Sigmoid colon (tissue), 7 donors: ENCODE measurements at places on chromosomes 12 and 14. TPM values are rescaled to one million over a fixed set of nuclear protein-coding genes. Genes with fewer than 3 reads are reported as not detected.

DNA sequence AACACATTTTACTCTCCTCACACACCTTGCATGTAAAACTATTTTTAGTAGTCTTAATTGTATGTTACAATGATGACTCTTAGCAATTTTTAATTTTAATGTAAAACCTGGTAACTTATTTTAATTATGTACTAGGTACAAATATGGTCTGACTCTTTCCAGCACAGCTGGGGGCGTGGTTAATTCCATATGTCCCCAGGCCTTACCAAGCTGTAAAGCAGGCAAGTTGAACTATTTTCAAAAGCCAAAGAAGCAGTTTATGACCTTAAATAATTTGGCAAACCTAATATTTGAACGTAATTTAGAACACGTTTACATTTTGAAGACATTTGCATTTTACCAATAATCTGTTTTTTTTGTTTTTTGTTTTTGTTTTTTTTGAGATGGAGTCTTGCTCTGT is 9.3 kb upstream of the ACOT6 start:
- H3K27ac ChIP-seq, result no peak overlapping the region
- DNase-seq, result no peak
- H3K4me3 ChIP-seq, result no peak overlapping the region
- H3K36me3 ChIP-seq, result no peaks in the 10 kb centered on the region
- H3K4me1 ChIP-seq, result no peaks in the 10 kb centered on the region
- no peaks in the 10 kb centered on the region for H3K27me3 ChIP-seq

DNA sequence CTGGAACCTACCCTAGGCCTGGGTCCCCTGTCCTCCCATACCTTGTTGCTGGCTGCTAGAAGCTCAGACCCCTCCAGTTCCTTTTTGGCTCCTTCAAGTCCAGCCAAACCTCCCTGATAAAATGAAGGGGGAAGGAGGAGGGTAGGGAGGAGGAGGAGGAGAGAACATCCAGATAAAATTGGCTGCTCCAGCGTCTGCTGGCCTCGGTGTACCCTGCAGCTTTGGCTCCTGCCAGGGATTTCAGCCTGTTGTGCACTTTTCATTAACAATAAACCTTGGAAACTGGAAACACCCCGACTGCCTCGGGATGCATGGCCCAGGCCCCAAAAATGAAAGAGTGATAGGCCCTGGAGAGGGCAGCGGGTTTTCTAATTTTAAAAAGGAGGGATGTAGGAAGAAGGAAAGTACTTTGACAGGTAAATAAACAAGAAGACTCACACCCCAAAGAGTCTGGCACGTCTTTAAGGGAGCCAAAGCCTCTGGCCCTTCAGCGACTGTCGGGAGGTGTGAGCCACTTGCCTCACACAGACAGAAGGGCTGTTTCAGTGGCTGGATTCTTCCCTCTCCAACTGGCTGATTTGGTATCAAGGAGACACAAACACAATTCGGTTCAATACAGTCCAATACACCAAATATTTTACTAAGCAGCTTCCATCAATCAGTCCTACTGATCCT is 49.8 kb downstream of the NUAK1 start:
- no peaks in the 10 kb centered on the region for H3K36me3 ChIP-seq
- H3K4me1 ChIP-seq, result no peaks in the 10 kb centered on the region
- H3K27me3 ChIP-seq, result no peaks in the 10 kb centered on the region
- DNase-seq, result no peak
- H3K27ac ChIP-seq, result peak overlapping the region; percentile 82

Gene GPHN
- 15.6 TPM for total RNA-seq

GRCh38 chr12:66667906-66668305 is 11.0 kb downstream of the GRIP1 start:
- no peak overlapping the region for H3K27ac ChIP-seq
- no peak overlapping the region for H3K4me3 ChIP-seq
- no peaks in the 10 kb centered on the region for H3K27me3 ChIP-seq
- DNase-seq, result no peak
- peaks cover 4% of the 10 kb centered on the region for H3K4me1 ChIP-seq
- no peaks in the 10 kb centered on the region for H3K36me3 ChIP-seq

- H3K36me3 ChIP-seq, result no peaks in the 10 kb centered on the region
- DNase-seq, result no peak
- no peak overlapping the region for H3K4me3 ChIP-seq
- no peak overlapping the region for H3K27ac ChIP-seq
Measured at GRCh38 chr12:9033265-9033887, 44.0 kb downstream of the KLRG1 start.

- no peak for DNase-seq
- no peak overlapping the region for H3K4me3 ChIP-seq
- no peaks in the 10 kb centered on the region for H3K36me3 ChIP-seq
- no peak overlapping the region for H3K27ac ChIP-seq
- no peaks in the 10 kb centered on the region for H3K4me1 ChIP-seq
- no peaks in the 10 kb centered on the region for H3K27me3 ChIP-seq
Measured at GRCh38 chr14:80403036-80403435, 191.7 kb upstream of the DIO2 start.

DNA sequence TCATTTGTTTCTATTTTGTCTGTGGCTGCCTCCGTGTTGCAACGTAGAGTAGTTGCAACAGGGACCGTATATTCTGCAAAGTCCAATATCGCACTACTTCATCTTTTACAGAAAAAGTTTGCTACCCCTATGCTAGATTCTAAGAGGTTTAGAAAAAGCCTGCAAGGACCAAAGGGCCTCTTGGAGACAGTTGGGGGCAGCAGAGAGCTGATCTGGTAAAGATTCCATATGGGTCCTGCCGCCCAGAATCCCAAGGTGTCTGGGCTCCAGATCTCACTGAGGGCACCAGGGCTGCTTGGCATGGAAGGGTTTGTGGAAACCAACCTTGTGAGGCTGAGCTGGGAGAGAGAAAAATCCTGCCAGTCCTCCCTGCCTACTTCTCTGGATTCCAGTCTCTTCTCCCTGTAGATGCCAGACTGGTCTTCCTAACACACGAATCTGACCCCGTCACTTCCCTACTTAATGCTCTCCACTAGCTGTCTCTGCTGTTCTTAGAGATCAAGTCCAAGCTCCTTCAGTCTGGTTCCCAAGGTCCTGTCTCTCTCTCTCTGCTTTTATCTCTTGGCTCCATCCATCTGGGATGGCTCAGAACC is 74.6 kb downstream of the GLRX5 start:
- no peak overlapping the region for H3K27ac ChIP-seq
- H3K27me3 ChIP-seq, result no peaks in the 10 kb centered on the region
- no peaks in the 10 kb centered on the region for H3K4me1 ChIP-seq

Gene FZD10
- total RNA-seq, result 1.7 TPM

GRCh38 chr14:101028971-101029667 is 125.6 kb upstream of the RTL1 start:
- no peak overlapping the region for H3K4me3 ChIP-seq
- no peak overlapping the region for H3K27ac ChIP-seq
- H3K4me1 ChIP-seq, result no peaks in the 10 kb centered on the region
- no peaks in the 10 kb centered on the region for H3K27me3 ChIP-seq

DNA sequence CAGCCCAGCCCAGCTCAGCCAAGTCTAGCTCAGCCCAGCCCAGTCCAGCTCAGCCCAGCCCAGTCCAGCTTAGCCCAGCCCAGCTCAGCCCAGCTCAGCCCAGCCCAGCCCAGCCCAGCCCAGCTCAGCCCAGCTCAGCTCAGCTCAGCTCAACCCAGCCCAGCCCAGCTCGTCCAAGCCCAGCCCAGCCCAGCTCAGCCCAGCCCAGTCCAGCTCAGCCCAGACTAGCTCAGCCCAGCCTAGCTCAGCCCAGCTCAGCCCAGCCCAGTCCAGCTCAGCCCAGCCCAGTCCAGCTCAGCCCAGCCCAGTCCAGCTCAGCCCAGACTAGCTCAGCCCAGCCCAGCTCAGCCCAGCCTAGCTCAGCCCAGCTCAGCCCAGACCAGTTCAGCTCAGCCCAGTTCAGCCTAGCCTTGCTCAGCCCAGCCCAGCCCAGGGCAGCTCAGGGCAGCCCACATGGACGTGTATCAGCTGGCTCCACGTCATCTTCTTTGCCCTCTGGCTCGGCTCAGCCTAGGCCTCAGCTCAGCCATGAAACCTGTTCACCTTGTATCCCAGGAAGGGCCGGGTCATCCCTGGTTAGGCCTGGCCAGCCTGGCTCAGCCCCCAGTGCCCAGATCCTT is 185.6 kb downstream of the TMEM121 start:
- no peak overlapping the region for H3K4me3 ChIP-seq
- no peaks in the 10 kb centered on the region for H3K4me1 ChIP-seq
- H3K27ac ChIP-seq, result no peak overlapping the region
- DNase-seq, result no peak
- no peaks in the 10 kb centered on the region for H3K36me3 ChIP-seq

- no peak for DNase-seq
- no peaks in the 10 kb centered on the region for H3K4me1 ChIP-seq
- no peaks in the 10 kb centered on the region for H3K27me3 ChIP-seq
- no peak overlapping the region for H3K27ac ChIP-seq
- H3K4me3 ChIP-seq, result no peak overlapping the region
Measured at GRCh38 chr12:27207615-27208413, 36.3 kb upstream of the STK38L start.

DNA sequence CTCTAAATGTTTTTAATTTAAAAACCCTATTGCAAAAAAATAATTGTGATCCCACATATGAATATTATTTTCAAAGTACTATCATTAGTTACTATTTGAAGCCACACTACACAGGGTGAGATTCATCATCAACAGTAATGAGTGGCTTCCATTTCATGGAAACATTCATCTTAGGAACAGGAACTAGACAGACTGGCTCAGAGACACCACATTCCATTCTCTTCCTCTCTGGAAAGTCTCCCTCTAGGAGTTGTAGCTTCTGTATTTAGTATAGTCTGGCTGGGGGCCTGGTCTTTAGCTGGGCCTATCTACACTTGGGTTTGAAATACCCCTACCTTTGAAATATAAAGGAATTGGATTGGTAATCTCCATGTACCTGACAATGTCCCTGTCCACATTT is 6.2 kb upstream of the VDR start:
- H3K4me1 ChIP-seq, result no peaks in the 10 kb centered on the region
- H3K27ac ChIP-seq, result no peak overlapping the region
- no peak overlapping the region for H3K4me3 ChIP-seq

Gene DDX24
- total RNA-seq, result 129 TPM

DNA sequence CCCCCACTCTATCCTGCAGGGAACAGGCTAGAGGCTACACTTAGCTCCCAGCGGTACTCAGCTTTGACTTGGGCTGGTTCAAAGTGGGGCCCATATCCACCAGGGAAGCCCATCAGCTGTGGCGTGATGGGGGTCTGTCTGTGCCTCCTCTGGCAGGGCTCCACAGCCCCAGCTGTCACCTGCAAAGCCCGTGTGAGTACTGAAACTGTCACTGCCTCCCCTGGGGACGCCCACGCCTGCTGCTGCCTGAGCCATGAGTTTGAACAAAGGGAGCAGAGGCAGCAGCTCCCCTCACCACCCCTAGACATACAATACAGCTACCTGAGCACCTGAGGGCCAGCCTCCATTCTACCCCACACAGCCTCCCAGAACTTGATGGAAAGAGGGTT is 5.0 kb downstream of the REM2 start:
- no peaks in the 10 kb centered on the region for H3K4me1 ChIP-seq
- H3K36me3 ChIP-seq, result no peaks in the 10 kb centered on the region
- DNase-seq, result no peak
- peak overlapping the region; percentile 61 for H3K4me3 ChIP-seq
- no peaks in the 10 kb centered on the region for H3K27me3 ChIP-seq

- H3K27ac ChIP-seq, result no peak overlapping the region
- H3K4me1 ChIP-seq, result no peaks in the 10 kb centered on the region
- no peak overlapping the region for H3K4me3 ChIP-seq
- no peaks in the 10 kb centered on the region for H3K36me3 ChIP-seq
Measured at GRCh38 chr12:128661226-128661569, 162.6 kb downstream of the SLC15A4 start.

DNA sequence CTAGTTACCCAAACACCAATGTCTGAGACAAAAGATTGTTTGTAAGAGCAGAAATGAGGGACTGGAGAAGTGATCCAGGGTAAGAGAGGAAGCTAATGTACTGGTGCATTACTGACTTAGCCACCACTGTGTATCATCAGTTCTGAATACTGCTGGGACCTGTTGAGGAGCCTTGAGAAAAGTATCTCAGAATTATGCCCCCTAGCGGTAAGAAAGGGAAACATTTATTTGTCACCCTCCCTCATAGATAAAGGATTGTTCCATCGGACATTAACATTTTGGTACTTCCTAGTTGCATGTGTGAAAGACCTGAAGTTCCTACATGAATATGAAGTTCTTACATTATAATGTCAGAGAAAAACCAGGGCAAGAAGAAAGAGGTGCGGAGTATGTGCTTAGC is 612.5 kb downstream of the FSCB start:
- no peak for DNase-seq
- H3K36me3 ChIP-seq, result no peaks in the 10 kb centered on the region

Gene SERPINA1
- total RNA-seq, result 1.9 TPM

- H3K4me1 ChIP-seq, result no peaks in the 10 kb centered on the region
- no peak overlapping the region for H3K4me3 ChIP-seq
- no peak for DNase-seq
- no peak overlapping the region for H3K27ac ChIP-seq
- H3K27me3 ChIP-seq, result no peaks in the 10 kb centered on the region
- H3K36me3 ChIP-seq, result no peaks in the 10 kb centered on the region
Measured at GRCh38 chr14:26621807-26622560, 24.2 kb upstream of the NOVA1 start.

Gene AEBP2
- 42.6 TPM for total RNA-seq

Gene DNAJC22
- total RNA-seq, result under 0.01 TPM

DNA sequence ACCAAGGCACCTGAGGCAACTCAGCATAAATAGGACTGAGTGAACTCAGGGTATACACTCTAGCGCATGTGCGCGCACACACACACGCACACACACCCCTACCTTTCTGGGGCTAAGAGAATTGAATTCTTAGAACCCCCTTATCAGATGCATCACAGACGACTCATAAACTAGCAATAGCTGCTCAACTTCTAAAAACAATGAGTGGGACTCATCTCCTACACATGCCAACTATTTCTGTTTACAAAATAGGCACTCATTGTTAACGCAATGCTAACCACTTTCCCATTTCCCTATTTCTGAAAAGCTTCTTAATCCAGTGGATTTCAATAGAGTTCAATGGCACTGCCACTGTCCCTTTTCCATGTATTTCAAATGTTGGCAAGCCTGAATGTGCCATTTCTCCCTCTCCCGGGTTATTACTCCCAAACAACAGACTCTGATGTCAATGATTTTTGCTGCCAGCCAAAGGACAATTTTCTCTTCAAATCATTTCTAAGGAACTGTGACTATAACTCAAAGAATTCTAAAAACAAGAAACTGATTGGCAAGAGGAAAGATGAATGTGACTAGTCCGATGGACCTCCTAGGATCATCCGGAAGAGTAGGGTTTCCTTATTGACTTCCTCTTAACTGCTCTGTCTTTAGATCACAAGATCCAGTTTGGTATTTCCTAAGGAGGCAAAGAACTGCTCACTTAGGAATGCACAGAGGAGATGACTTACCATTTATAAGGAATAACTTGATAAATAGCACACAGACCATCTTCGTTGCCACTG is 48.8 kb downstream of the SLC38A1 start:
- H3K4me1 ChIP-seq, result no peaks in the 10 kb centered on the region
- H3K27me3 ChIP-seq, result no peaks in the 10 kb centered on the region

- no peaks in the 10 kb centered on the region for H3K4me1 ChIP-seq
- H3K27ac ChIP-seq, result no peak overlapping the region
- no peak overlapping the region for H3K4me3 ChIP-seq
- no peak for DNase-seq
- H3K27me3 ChIP-seq, result no peaks in the 10 kb centered on the region
Measured at GRCh38 chr12:4849795-4850345, 59.8 kb upstream of the KCNA1 start.

GRCh38 chr14:52741865-52742264 is 11.9 kb downstream of the STYX start:
- DNase-seq, result no peak
- H3K36me3 ChIP-seq, result no peaks in the 10 kb centered on the region
- no peaks in the 10 kb centered on the region for H3K27me3 ChIP-seq
- no peaks in the 10 kb centered on the region for H3K4me1 ChIP-seq

- H3K27me3 ChIP-seq, result peaks cover 7% of the 10 kb centered on the region
- H3K36me3 ChIP-seq, result no peaks in the 10 kb centered on the region
- no peak for DNase-seq
- no peak overlapping the region for H3K27ac ChIP-seq
- no peaks in the 10 kb centered on the region for H3K4me1 ChIP-seq
- H3K4me3 ChIP-seq, result no peak overlapping the region
Measured at GRCh38 chr14:37637341-37637740, 41.9 kb downstream of the TTC6 start.

Gene PSME2
- total RNA-seq, result 39.1 TPM
